ENCODE measurements at places on chromosomes 4 and X.

DNA sequence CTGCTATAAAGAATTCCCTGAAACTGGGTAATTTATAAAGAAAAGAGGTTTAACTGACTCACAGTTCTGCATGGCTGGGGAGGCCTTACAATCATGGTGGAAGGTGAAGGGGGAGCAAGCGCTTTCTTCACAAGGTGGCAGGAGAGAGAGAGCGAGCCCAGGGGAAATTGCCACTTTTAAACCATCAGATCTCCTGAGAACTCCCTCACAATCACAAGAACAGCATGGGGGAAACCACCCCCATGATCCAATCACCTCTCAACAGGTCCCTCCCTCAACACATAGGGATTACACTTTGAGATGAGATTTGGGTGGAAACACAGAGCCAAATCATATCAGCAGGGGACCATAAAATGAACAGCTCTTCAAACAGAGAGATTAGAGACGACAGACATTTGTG lies 198.6 kb downstream of the MAGEB5 start:
- no peak for DNase-seq

DNA sequence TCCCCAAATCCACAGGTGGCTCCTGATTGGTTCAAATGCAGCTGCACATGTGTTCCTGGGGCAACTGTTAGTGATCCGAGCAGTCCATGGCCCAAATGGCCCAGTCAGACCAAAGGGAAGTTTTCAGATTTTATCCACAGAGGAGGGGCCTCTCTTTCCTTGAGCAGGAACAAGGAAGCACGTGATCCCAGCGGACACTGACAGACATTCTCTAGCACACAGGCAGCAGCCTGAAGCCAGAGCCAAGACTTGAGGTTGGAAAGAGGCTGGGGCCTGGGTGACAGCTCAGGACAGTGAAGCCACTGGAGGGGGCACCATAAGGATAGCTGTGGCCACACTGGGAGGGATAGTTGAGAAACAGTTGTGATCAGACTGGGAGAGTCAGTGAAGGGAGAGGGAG lies 3.5 kb upstream of the ZFP92 start:
- DNase-seq: no peak

GRCh38 chr4:75671802-75672421 lies 1.3 kb downstream of the G3BP2 start:
- DNase-seq: no peak

DNA sequence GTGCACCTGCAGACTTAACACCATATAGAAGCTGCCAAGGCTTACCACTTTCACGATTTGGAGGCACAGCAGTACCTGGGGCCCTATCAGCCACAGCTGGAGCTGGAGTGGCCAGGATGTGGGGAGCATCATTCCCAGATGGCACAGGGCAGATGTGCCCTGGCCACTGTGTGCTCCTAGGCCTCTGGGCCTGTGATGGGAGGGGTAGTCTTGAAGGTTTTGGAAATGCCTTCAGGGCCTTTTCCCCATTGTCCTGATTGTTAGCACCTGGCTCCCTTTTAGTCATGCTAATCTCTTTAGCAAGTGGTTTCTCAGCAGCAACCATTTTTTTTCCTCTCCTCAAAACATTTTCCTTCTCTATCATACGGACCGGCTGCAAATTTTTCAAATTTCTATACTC lies 490.2 kb downstream of the RAB28 start:
- DNase-seq: no peak

DNA sequence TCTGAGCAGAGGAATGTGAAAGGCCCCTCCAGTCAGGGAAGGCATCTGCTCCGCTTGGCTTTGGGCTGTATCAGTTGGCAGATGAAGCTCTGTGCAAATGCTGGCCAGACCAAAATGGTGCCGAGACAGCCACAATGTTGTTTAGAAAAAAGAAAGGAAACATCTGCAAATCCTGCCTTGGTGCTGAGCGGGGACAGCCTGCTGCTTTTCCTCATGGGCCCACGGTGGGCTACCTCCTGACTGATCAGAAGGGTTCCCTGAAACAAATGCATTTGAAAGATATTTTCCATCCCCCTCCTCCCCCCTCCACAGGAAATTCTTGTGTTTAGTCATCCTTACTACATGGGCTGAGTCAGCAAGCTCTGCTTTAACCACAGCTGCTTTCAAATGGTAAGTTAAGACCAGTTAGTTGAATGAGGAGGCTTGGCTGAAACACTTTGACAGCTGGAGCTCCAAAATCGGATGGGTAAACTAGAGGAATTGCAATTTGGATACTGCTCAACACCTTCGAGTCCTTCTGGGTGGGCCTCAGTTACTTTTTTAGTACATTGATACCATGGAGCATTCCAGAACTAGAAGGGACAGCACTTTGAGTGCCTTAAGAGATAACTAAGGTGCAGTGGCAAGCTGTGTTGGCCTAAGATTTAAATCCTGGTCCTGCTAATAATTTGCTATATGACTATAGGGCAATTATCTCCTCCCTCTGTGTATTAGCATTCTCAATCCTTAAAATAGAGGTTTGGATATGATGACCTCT lies 36.0 kb downstream of the PLAC1 start:
- peak; percentile 34 for DNase-seq

DNA sequence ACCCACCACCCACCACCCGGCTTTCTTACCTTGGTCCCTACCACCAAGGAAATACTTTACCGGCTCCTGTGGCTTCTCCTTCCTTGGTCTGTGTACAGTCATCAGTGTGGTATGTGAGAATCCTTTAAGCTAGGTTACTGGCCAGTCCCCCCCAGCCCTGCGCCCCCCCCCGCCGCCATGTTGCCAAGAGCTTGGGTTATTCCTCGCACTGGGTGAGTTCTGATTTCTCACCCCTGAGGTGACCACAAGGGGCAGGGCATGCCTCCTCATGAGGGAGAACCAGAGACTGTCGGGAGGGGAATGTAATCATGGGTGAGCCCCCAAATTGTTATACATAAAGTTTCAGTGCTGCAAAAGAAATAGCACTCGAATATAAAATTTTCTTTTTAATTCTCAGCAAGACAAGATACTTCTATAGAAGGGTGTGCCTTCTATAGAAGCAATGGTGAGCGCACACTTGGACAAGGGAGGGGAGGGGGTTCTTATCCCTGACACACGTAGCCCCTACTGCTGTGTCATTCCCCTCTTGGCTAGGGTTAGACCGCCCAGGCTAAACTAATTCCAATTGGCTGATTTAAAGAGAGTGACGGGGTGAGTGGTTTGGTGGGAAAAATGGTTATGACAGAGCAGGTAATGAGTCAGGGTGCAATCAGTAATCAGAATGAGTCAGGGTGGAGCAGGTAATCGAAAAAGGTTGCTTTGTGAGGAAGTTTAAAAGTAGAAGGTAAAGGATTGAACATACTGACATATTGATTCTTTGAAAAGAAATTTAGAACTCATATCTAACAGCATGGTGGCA lies 133.2 kb downstream of the KDM6A start:
- DNase-seq: no peak

DNA sequence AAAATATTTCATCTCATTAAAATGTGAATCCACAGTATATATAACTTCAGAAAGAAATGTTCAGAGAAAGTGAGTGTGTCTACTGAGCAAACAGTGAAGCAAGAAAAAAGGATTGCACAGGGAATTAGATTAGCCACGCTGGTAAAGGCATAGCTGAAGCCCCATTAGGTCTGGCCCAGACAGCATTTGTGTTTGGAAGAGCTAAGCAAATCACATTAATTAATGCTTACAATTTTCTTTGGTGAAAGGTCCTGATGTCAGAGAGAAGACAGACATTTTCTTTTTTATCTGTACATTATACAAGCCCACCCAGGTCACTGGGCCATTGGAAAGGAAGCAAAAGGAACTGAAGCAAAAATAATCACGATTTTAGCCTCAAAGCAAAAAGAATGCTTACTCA lies 354.6 kb downstream of the GRID2 start:
- no peak for DNase-seq

DNA sequence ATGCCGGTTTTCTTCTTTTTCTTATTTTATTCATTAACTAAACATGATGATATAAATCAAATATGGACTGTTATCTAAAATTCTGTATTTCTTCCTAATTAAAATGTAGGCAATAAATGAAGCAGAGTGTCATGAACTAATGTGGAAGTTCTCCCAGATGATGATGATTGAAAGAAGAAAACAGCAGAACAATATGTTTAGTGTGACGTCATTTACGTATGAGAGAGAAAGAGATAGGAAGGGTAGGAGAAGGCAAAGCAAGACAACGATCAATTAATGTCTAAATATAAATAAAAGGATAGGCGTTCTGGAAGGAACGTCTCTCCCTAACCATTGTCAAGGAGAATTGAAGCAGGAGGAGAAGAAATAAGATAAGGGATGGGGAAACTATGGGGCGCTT lies 105.2 kb downstream of the NEUROG2 start:
- no peak for DNase-seq

DNA sequence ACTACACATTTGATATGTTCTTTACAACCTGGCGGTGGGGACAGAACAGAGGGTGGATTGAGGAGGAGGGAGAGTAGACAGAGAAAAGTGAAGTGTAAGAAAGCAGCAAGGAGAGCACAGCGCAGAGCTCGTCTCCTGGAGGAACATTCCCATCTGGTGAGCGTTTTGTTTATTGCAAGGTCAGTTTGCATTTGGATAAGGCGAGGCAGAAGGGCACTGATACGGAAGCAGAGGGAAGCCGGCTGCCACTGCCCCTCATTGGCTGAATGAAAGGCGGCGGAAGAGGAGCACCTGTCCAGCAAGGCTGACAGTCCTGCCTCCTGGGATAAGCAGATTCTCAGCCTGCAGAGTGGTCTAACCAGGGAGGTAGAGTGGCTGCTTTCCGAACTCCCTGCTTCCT lies 83.2 kb downstream of the GPR143 start:
- no peak for DNase-seq

DNA sequence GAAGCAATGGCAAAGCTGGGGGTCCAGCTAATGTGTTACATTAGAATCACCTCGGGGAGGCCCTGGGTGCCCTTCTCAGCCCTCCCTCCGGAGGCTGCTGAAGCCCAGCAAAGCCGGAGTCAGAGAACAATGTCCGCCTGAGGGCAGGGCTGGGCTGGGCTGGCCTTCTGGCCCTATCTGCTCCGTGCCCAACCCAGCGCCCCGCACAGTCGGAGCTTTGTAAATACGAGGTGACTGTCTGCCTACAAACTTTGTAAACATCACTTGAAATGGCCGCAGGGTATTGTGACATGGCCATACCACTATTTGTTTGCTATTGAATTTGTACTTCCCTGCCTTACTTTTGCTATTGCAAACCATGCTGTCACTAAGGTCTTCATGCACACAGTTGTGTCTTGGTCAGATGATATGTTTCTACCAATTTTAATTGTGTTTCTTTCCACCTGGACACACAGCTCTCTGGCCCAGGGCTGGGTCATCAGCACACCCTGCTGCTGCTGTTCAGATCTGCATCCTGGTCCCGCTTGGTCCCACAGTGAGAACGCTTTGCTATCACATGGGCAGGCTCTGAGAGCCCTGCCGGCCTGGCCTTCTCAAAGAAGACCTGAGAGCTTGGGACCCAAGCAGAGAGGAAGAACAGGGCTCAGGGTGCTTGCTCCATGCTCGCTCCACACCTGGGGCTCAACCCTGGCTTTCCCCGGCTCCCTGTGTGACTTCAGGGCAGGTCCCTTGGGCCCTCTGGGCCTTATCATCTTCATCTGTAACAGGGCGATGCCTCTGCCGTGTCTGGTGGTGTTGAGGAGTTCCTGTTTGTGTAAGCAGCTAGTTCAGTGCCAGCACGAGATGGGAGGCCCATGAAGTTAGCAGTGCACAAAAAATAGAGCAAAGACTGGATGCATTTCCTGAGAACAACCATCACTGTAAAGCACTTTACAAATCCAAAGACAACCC lies 2.3 kb downstream of the S100P start:
- DNase-seq: no peak

DNA sequence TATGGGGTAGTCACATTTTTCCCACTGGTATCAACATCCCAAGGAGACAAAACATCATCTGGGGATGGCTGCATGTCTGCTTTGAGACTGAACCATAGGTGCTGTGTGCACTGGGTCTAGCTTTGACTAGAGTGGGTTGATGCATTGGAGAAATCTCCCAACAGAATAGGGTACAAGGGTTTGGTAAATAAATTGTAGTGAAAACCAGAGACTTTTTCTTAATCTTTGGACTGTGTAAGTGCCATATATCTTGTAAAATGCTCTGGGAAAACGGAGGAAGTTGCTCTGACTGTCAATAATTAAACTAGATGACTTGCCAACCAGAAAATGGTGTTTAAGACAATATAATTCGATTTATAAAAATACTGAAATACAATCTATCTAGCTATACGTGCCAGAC lies 1064.0 kb upstream of the SLIT2 start:
- DNase-seq: no peak

GRCh38 chr4:156536661-156537060 lies 434.9 kb downstream of the PDGFC start:
- DNase-seq: no peak

DNA sequence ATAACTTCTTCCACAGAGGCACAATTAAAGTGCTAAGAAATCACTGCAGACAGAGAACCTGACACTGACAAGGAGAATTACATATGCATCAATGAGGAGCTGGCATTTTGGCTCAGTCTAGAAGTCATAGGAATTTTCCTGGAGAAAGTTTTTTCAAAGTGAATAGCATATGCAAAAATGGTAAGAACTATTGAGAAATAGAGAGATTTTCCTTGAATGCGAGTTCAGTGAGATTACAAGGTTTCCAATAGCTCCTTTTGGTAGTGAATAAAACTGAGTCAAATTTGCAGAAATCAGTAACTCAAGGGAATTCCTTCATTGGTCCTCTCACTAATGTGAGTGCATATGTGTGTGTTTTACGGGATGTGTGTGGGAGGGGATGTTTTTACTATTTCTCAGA lies 557.5 kb downstream of the PPARGC1A start:
- DNase-seq: no peak

GRCh38 chrX:110795645-110796406 lies at the start of gene CHRDL1:
Gene CHRDL1, minus strand, starts transcription at chrX:110795817. Its CDS starts 3,636 bp downstream, at chrX:110792181.
- peak; percentile 10 for DNase-seq

- no peak for DNase-seq
These were observed 232.2 kb upstream of the MAOA start for GRCh38 chrX:43423876-43424275.

DNA sequence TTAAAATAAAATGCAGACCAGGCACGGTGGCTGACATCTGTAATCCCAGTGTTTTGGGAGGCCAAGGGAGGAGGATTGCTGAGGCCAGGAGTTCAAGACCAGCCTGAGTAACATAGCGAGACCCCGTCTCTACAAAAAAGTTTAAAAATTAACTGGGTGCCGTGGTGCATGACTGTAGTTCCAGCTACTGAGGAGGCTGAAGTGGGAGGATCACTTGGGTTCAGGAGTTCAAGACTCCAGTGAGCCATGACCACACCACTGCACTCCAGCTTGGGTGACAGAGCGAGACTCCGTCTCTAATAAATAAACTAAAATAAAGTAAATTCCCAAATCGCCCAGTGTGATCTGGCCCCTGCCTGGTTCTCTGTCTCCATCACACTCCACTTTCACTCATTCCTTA lies 43.7 kb downstream of the TENM3 start:
- DNase-seq: no peak

- no peak for DNase-seq
These were observed 6.0 kb upstream of the CWH43 start for GRCh38 chr4:48979914-48980579.

DNA sequence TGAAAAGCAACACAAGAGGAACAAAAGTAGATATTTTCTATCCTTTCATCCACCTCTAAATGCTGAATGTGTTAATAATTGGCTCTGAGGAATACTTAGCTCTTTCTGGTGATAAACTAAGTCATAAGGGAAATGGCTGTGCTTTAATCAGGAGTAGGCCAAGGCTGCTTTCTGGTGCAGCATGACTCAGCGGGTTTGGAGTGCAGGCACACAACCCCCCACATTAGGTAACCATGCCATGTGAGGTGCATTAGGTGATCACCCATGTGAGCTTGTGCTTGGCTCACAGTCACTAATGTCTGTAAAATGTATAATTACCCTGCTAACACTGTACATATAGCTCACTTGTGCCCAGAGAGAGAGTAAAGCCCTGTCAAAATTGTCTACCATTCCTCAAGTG lies 57.2 kb downstream of the USP38 start:
- DNase-seq: no peak
